Anterior cingulate cortex (tissue), 58 donors: ENCODE measurements at places on chromosomes 2 and 18.

DNA sequence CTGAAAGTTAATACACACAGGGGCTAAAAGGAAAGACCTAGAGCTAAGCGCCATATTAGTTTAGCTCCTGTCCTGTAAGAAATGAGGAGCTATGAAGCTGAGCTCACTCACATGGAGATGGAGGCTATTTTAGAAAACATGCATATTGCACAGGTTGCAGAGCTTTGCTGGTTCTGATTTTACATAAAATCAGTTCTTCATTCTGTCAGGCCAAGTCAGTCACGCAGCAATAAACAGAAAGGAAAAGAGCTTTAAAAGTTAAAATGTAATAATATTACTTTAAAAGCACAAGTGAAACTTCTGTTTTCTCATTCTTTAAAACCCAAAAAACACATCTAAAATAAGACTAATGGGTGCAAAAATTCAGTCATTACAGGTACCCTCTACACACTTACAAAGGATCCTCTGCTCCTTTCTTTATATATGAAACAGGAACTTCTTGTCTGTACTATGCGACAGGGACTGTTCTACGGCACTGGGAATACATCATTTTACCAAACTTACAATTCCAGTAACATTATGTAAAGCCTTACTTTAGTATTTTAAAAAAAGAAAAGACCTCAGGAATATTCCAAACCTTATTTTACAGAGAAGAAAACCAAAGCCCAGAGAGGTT lies 113.8 kb downstream of the THADA start:
- DNase-seq: no peak

DNA sequence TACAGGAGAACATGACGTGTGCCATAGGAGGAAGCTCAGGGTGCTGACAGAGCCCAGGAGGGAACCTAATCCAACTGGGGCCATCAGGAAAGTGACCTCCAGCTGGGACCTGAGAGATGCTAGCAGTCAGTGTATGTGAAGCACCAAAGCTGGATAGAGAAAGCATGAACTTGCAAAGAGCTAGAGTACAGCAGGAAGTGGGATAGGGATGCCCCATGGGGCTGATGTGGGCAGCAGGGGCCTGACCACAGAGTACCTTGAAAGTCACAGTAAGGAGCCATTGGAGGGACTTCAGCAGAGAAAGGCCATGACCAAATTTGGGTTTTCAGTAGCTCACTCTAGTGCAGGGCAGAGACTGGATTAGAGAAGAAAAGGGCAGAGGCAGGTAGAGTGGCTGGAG lies 91.6 kb upstream of the TTC39C start:
- DNase-seq: no peak

DNA sequence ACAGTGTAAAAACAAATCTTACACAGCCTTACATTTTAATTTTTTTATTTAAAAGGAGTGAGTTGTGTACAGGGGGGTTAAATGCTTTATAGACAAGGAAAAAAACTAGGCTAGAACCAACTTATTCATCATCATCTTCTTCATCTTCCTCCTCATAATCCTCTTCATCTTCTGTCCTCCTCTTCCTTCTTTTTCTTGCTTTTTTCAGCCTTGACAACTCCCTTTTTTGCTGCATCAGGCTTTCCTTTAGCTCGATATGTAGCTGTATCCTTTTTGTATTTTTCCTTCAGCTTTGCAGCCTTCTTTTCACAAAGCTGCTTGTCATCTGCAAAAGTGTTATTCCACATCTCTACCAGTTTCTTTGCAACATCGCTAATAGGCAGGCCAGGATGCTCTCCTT lies 113.6 kb upstream of the SP5 start:
- DNase-seq: no peak

- no peak for DNase-seq
These were observed 12.8 kb downstream of the RBFA start for GRCh38 chr18:80046961-80047541.

- DNase-seq: no peak
These were observed 104.0 kb downstream of the MCFD2 start for GRCh38 chr2:46811379-46812310.

- peak; percentile 32 for DNase-seq
These were observed 1.5 kb downstream of the RND3 start for GRCh38 chr2:150485871-150486538.

GRCh38 chr18:32378705-32379104 lies 92.0 kb downstream of the GAREM1 start:
- DNase-seq: no peak

- DNase-seq: no peak
These were observed 16.4 kb downstream of the RMC1 start for GRCh38 chr18:23519734-23520133.

DNA sequence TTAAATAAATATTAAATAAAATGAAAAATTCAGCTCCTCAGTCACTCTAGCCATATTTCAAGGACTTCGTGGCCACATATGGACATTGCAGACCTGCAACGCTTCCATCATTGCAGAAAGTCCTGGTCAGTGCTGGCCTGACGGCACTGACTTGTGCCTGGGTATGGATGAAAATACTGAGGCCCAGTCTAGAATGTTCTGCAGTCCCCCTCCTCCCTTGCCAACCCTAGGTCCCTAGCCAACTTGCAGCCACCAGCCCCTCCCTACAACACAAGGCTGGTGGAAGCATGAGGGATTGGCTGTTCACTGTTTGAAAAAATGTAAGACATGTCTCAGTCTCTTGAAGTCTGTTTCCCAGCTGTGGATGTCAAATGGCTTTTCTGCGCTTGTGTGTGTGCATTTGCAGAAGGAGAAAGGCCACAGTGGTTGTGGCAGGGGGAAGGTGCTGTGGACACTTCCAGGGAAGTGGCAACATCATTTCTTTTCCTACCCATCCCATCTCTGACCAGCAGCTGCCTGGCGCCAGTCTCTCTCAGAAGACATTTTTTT lies 9.9 kb downstream of the IGFBP5 start:
- DNase-seq: no peak

- no peak for DNase-seq
These were observed 137.5 kb downstream of the MEIS1 start for GRCh38 chr2:66572391-66572790.

DNA sequence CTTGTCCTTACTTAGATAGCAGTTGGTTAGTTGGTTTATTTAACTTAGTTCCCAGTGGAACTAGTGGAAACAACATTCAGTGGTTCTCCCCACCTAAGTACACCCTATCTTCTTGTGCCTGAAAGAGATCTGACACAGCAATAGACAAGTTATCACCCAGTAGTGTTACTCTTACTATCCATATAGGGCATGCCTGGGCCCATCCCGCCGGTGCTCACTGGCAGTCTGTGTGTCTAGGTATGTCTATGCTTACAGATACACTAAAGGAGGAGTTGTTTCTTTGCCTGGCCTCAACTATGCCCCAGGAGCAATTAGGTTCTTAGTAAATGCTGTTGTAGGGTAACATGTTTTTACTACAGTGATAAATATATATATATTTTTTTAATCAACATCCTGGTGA lies 12.0 kb upstream of the NRP2 start:
- DNase-seq: no peak

- no peak for DNase-seq
These were observed 145.4 kb upstream of the RNF152 start for GRCh38 chr18:62037989-62038778.

GRCh38 chr18:79056827-79057367 lies 12.3 kb upstream of the ATP9B start:
- DNase-seq: no peak

DNA sequence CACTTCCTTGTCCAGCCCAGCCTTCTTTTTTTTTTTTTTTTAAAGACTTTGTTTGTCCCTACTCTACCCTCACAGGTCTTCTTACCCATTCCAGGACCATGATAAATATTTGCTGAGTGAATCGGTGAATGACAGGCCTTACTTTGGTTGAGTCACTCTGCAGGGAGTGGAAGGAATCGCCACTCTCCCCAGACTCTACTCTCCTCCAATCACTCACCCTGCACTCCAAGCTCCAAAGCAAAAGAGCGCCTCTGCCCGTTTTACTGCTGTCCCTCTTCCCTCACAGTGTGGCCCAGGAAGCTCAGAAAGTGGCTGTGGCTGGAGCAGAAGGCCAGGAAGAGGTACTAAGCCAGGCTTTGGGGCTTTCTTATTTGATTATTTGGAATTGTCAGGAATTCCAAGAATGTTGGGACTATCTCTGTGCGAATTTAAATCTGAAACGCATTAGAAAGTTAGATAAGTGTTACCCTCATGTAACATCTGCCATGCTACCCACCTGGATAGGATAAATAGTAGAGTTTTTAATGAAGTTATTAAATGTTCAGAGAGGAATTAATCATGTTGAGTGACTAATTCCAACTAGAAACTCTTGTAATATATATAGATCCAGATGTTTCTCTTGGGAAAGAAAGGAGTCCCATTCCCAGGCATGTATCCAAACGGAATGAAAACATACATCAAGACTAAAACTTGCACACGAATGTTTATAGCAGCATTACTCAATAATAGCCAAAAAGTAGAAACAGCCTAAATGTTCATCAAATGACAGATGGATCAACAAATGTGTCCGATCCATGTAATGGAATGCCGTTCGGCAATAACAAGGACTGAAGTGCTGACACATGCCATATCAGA lies 43.0 kb upstream of the CHMP1B start:
- no peak for DNase-seq

DNA sequence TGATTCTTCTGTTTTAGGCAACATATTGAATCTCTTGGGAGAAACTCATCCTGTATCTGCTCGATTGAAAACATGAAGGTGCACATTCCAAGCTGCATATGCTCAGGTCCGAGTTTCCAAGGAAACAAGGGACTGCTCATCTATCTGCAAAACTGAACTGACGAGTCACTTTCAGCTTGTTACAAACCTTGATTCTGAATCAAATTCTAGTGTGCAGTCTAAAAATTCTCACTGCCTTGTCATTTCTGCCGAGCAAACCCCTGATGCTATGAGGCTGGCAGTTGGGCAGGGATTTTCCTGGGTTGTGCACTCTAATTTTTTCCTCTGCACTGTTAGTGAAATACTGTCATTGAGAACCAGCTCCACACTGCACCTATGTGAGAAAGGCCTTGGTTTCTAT lies 101.3 kb upstream of the ETAA1 start:
- no peak for DNase-seq

DNA sequence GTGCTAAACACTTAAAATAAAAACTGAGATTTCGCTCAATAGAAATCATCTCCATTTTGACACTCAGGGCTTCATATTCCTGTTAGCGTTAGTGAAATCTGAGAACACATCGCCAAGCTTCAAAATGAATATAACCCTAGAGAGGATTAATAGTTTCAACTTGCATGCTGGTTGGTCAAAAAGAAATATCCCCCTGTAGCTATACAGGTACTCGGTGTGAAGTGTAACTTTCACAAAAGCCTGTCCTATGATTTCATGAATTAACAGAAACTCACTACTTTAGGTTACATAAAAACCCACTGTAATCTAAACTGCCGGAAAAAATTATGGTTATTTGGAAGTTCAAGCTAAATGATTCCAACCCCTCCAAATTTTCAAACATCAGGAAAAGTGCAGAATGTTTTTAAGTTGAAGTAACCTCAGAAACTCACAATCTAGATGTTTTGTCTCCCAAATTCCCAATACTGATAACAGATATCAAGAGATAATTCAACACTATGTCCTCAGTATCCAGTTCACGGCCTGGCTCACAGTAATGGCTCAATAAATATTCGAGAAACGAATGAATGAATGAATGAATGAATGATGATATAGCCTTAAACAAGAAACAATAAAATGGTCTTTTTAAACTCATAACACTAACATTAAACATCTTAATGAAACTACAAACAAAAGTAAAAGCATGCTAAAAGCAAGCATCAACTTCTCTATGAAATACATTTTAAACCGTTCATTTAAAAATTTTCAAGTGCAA lies 2.5 kb downstream of the TLK1 start:
- DNase-seq: no peak

DNA sequence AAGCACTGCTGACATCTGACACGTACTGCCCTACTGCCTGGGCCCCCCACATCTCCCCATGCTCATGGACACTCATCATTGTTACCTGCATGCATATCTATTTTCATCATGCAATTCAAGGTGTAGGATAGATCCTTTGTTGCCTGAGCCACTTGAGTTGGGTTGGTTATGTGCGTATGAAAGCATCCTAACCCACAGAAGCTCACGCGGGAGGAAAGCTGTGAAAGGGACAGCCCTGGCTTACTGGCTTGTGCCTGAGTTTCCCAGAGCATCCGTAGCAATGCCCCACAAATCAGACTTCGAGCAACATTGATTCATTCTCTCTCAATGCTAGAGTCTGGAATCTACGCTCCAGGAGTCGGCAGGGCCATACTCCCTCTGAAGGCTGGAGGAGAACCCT lies 285.5 kb downstream of the PHLPP1 start:
- no peak for DNase-seq

DNA sequence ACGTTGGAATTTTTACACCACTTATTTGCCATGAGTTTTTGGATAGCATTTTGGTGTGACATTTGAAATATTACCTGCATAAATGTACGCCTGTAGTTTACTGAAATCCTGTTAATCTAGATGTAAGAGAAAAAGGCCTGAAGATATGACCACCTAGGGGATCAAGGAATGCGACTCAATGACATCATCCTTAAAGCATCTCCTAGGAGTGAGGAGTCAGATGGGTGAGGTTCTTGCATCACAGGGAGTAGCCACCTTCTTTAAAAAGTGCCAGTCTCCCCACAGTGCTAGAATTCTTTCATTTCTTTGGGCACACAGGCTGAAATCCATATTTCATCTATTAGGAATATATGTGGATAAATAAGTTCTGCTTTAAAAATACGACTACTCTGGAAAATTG lies 34.5 kb downstream of the ADCYAP1 start:
- DNase-seq: no peak

DNA sequence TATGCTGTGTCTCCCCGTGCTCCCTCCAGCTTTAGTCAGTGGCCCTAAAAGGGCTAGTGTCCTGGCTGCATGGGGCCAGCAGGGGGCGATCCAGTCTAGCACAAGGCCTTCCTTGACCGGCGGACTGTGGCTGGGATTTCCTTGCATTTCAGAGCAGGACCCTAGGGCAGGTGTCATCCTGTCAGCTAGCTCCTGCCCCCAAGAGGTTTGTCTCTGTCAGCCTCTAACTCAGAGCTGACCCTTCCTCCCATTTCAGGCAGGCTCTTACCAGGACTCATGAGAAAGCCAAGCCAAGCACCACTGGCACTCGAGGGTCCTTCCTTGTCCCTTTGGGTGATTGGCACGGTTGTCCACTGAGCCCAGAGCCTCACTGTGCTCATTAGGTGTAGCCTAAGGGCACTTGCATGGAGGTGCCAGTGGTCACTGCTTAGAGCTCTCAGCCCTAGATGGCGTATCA lies 140.3 kb downstream of the RPIA start:
- no peak for DNase-seq

- DNase-seq: no peak
These were observed 416.6 kb downstream of the HRH4 start for GRCh38 chr18:24877066-24877465.

GRCh38 chr2:58137221-58137620 lies 90.6 kb downstream of the VRK2 start:
- no peak for DNase-seq

GRCh38 chr2:157936406-157936805 lies 60.3 kb upstream of the ACVR1 start:
- DNase-seq: no peak

GRCh38 chr2:206814498-206814897 lies 49.1 kb downstream of the FASTKD2 start:
- DNase-seq: no peak

GRCh38 chr2:38155-38554 lies 8.2 kb downstream of the FAM110C start:
- no peak for DNase-seq
